Natural killer cell treated with Interleukin-12 subunit alpha and Interleukin-12 subunit beta and Interleukin-15 and Interleukin-18, amount 100 ng/mL, for 72 hours (primary cell): ENCODE measurements at places on chromosomes 7 and 10. TPM values are rescaled to one million over a fixed set of nuclear protein-coding genes. Genes with fewer than 3 reads are reported as not detected.

Gene MYOF
- 0.57 TPM for total RNA-seq

Gene FAM20C
- total RNA-seq = 0.98 TPM

Gene CPVL
- not detected for total RNA-seq

Gene ZNF248
- 10.2 TPM for total RNA-seq

- no peak for DNase-seq
Measured at GRCh38 chr7:80640846-80641245, 2.4 kb downstream of the CD36 start.

DNA sequence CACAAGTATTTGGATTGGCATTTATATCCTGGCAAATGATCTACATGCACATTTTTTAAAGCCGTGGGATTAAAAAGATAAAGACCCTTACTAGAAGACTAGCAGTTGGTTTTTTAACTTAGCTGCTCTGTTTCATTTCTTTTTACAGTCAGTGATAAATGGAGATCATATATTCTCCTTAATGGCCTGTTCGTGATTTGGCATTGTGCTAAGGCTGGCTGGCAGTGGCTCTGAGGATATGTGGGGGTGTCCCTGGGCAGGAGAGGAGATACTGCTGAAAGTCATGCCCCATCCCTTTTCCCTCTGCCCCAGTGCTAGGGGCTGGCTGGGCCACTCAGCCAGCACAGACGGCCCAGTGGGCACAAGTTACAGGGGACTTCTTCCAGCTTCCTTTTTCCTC is 341.7 kb downstream of the PRPF18 start:
- no peak for DNase-seq

GRCh38 chr10:102962951-102963755 is 45.1 kb downstream of the CNNM2 start:
- DNase-seq = no peak

GRCh38 chr10:48468866-48469511 is 135.9 kb downstream of the ARHGAP22 start:
- no peak for DNase-seq

- DNase-seq = no peak
Measured at GRCh38 chr10:106931159-106931852, 233.2 kb downstream of the SORCS1 start.

DNA sequence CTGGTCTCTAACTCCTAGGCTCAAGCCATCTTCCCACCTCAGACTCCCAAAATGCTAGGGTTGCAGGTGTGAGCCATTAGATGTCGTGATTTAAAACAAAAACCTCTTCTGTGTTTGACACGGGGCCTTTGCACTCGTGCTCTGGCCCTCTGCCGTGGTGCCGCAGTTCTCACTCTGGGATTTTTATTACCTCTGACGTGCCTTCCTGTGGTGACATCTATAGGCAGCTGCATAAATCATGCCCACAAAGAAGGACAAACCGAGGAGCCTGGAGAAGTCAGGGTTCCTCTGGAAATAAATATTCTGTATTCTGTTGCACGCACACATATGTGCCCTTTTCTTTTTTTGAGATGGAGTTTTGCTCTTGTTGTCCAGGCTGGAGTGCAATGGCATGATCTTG is 25.9 kb upstream of the OCM start:
- no peak for DNase-seq

DNA sequence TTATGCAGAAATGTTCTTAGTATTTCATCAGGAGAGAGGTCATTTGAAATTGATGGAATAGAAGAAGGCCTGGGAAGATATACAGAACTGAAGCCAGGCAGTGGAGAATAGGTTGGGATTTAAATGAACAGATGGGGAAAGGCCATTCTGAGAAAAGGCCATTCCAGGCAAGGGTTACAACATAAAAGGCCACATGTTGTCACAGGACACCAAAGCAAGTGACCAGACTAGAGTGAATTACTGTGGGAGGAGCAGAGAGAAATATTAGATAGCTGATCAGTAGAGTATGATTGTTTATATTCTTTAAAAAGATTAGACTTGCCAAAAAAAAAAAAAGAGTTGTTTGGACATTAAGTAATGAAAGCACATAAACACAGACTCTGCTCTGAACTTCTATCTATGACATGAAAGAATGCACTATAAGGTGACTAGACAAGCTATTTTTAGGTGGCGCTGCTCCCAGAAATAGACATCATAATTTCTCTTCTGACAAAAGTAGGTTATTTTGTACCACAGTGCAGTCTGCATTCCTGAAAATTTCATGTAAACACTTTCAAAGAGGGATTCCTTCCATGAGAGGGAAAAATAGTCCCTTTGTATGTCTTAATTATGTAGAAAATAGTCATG is 55.2 kb upstream of the DKK1 start:
- no peak for DNase-seq
